ENCODE measurements at places on chromosomes 5 and 9.

DNA sequence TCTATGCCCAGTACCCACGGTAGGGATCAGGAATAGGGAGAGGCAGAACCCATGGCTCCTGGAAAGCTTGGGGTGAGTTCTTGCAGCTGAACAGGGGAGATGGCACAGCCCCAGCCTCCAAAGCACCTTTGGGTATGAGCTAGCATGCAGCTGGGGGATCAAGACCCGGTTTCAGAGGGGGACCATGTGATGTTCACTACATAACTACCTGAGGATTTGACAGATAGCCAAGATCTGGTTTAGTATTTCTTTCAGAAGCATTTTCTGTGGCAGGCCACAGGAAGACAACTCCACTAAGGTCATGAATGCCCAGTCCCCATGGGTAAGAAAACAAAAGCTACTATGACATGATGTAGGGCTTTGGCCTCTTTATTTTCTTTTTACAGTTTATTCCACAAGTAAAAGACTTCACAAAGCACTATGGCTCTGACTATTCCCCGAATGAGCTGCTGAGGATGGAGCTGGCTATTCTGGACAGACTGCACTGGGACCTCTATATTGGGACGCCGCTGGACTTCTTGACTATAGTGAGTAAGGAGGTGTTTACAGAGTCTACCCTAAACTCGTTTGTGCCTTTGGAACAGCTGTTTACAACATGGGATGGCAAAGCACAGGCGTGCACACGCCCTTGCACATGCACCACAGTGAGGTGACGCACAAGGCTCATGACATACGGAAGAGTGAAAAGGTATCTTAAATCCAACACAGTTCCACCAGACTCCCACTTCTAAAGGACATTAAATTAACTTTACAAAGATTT, 3.4 kb downstream of the CCNI2 start:
- DNase-seq, result no peak

DNA sequence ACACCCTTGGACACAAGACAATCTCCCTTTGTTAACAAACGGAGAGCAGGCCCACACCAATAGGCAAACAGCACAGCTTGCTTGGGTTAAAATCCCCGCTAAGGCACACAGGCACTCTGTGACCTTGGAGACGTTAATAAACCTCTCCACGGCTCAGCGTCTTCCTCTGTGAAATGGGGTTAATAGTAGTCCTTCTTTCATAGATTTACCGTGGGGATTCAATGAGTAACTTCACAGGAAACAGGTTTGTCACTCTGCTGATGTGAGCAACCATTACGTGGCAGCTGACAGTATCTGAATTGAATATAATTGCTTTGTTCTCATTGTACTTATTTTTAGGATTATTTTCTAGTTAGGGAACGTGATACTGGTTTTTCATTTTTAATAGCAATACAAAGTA, 65.2 kb upstream of the ADRA1B start:
- DNase-seq, result peak; percentile 11

- no peak for DNase-seq
Observed at GRCh38 chr9:108980893-108981292, 32.4 kb downstream of the CTNNAL1 start.

GRCh38 chr5:64207978-64208377, 42.3 kb downstream of the RNF180 start:
- DNase-seq, result no peak

DNA sequence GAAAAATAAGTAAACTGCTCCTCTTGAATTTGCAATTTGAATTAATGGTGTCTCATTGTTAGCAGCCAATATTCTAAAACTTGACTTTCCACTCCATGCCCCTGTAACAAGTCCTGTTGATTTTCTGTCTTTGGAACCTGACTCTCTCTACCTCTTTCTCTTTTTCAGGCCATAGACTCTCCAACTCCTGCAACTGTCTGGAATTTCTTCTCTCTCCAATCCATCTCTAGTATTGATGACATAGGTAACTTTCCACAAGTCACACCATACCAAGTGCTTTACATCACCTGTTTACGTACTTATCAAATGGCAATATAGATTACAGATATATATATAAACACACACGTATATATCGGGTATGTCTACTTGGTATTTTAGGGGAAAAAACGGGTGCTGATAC, 923 bp downstream of the C5orf34 start:
- DNase-seq, result no peak

DNA sequence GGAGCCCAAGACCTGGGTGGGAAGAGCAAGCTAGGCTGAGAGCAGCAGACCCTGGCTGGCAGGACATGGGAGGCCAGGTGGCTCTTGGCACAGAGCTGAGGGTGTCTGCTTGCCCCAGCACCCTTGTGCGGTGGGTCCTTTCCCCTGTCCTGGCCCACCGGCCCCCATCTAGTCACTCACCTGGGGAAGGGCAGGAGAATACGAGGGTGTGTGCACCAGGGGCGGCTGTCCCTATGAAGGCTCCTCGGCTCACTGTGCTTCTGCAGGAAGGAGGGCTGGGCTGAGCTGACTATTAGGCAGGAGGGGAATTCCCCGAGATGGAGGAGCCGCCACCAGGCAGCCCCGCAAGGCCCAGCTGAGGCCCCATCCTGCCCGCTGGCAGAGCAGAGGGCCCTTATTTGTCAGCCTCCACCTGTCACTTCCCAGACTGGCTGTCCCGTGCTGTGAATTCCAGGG, 6.1 kb upstream of the TNIP1 start:
- DNase-seq, result no peak

- no peak for DNase-seq
Observed at GRCh38 chr5:116386633-116387032, 188.0 kb downstream of the SEMA6A start.

- no peak for DNase-seq
Observed at GRCh38 chr5:159814805-159815585, 101.3 kb upstream of the ADRA1B start.

DNA sequence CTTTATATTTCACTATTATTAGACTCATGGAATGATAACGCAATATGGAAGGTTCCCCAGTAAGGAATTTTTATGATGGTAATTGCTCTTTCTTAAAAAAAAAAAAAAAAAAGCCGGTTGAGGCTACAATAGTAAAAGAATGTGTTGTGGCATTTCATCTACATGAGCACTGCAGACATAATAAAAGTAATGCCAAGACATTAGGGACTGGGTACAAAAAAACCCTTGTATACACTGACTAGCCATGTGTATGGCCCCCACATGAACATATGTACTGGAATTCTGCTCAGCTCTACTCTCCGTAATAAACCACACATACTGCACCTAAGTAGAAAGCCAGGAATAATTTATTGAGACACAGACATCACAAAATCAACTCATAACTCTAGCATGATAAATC, 218.4 kb downstream of the ADAMTS6 start:
- DNase-seq, result no peak

All from globus pallidus (tissue), 1 donor.